ENCODE measurements at places on chromosomes 2 and 18.

GRCh38 chr2:101047075-101047766 lies 45.1 kb downstream of the RPL31 start:
- no peak for DNase-seq

DNA sequence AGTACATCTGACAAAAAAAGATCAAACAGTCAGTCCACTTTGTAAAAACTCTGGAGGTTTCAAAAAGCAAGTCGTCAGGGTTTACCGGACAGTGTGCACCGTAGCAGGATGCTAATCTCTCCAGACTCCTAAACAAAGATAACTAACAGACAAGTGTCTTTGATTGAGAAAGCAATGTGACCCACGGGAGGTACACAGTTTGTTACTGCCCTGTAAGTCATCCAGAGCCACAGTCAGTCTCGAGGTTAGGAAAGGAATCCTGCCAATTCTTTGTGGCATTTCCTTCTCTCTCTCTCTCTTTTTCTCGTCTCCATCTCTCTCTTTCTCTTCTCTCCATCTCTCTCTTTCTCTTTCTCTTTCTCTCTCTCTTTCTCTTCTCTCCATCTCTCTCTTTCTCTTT lies 42.8 kb downstream of the LRRTM4 start:
- DNase-seq = no peak

- DNase-seq = no peak
Measured at GRCh38 chr18:58112174-58112573, 68.1 kb downstream of the NEDD4L start.

DNA sequence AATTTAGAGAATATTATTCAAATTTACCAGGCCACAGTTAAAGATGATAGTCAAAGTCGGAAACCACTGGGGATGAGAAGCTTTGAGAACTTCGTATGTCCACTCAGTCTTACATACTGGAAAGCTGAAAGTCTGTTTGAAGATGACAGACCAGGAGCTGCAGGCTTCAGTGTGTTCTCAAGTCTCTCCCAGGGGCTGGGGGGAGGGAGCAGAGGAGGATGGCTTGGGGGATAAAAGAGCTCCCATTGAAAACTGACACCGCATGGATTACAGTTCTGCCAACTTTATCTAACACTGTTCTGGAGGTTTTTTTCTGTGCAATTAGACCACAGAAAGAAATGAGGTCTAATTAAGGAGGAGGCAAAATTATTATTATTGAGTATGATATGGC lies 170.5 kb upstream of the ALKAL2 start:
- no peak for DNase-seq

DNA sequence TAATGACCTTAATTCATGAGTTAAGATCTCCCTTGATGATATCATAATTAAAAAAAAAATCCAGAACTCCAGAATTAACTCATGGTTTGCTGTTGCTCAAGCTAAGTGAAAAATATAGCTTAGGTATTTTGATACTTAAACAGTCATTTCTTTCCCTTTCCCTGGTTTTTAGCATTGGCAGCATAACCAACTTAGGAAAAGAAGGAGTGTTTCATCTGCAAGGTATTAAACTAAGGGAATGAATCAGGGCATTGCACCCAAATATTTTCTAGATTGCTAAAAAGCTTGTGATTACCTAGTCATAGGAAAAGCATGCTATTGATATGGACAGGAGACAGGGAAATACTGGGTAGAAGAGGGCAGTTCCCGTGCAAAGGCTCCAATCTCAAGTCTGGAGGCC lies 207.2 kb downstream of the LRP1B start:
- no peak for DNase-seq

DNA sequence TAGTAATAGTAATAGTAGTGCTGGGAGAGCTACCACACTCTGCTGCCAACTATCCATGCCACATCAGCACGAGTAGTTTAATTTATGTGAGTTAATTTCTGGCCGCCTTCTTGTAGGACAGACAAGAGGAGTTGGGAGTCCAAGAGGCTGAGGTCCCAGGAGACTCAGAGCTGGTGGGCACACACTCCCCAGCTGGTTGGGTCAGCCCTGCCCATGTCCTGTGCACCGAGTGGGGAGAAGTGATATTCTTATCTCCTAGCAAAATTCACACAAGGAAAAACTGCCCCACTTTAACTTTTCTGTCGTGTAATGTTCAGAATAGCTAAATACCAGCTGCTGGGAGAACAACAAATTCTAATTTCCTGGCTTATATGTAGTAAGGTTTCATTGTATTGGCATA lies 15.2 kb upstream of the MAP4K4 start:
- DNase-seq = no peak

- DNase-seq = no peak
Measured at GRCh38 chr2:235495373-235496238, 1.8 kb downstream of the AGAP1 start.

GRCh38 chr2:516944-517343 lies 160.3 kb downstream of the TMEM18 start:
- DNase-seq = no peak

All from T follicular helper cell (primary cell).